ENCODE measurements at places on chromosomes 5 and 9.

DNA sequence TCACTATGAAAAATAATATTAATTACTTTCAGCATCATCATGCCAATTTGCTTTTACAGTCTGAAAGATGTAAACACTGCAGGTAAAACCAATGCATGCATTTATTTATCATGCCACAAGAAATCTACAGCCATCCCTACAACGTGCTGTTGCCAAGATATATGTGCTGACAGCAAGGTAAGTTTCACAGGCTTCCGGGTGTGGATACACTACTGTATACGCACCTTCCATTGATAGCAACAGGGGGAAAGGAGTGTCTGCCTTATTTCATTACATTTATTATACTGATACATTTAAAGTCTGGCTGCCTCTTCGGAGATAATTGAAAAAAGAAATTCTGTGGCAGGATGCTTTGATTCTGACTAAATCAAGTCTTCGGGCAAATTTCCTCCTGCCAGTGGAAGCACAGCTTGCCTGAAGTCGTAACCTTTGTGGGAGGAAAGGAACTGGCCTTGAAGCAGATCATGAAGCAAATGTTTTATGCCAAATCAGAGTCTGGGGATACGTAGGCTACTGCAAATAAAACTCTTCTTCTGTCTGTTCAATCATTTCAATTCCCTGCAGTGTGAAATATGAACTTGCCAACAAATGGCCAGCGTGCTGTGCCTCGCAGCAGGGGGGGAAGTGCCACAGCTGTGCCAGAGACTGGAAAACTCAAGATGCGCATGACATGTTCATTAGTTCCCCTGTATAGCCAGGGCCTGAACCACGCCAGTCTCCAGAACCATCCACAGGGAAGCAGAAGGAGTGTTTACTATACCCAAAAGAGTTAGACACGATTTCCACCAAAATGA, 268.1 kb downstream of the EFNA5 start:
- DNase-seq, result no peak

DNA sequence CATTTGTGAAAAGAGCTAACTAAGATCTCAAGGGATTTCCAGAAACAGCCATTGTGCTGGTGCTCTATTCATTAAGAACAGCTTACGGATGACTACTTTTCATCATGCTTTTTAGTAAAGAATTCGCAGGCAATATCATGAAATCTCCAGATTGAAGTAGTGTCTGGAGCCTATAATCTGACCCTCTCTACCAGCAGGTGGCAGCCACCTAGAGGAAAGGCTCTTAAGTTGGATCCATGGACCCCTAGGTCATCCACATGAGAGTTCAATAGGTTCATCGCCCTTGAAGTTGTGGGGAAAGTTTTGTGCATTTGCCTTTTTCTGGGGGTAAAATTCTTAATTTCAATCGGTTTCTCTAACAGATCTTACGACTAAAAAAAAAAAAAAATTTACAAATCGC, 82.3 kb downstream of the SLC1A3 start:
- no peak for DNase-seq

- no peak for DNase-seq
These were observed 559.0 kb upstream of the FTMT start for GRCh38 chr5:121292664-121293063.

DNA sequence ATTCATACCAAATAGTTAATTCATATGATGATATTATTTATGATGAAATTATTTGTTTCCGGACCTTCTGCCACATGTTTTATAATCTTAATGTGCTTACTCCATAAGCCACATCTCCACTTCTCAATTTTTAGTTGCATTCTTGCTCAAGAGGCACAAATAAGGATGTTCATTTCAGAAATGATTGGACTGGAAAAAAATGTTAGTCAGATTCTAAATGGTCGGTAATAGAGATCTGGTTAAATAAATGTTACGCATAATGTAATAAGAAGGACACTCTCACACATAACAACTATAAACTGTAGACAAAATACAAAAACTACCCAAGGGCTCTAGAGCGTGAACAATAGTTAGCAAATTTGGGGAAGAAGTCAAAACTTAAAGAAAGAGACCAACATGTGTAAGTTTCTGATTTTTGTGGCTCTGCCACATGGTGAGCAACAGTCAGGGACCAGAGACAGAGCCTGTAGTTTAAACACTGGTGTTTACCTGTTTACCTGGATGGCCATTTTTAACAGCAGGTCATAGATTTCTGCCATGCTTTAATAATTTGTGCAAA, 554.3 kb upstream of the CLINT1 start:
- DNase-seq, result no peak

DNA sequence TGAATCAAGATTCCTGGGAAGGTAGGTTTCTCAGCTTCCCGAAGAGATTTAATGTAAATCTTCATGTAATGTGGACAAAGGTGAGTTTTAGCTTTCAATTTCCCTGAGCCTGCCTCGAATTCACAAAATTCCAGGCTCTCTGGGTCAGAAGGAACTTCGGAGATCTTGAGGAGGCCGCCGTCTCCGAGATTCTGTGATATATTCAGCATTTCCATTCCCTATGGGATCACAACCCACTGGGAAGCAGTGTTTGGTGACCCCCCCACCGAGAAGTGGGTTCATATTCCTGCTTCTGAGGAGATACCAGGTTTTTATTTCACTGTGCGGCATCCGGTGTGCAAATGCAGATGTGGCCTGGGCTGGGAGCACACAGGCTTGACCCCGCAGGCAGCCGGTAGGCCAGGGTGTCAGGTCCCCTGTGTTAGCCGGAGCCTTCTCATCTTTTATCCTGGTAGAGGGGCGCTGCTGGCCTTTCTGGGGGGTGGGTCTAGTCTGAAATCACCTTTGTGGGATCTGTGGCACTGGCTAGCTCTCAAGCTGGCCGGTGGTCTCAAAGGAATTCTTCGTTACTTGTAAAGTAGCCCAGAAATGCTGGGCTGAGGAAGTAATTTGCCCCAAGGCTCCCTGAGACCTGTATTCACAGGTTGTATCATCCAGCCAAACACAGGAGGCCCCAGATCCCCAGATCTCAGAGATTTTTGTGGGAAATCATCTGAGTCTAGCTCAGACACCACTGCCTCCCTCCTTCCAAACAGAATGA, 1.4 kb downstream of the PLEKHG4B start:
- DNase-seq, result no peak

Data from renal cortex interstitium (tissue), 15 donors.